A549 treated with Hydrocortisone at 1 μM for 4 hours (cell line): ENCODE measurements at places on chromosomes 7 and 10. TPM values are rescaled to one million over a fixed set of nuclear protein-coding genes. Genes with fewer than 3 reads are reported as not detected.

OPN1SW gene
- total RNA-seq = not detected in 5 replicates

ZNF804B gene
- not detected in 5 replicates for total RNA-seq

PLEKHS1 gene
- 0.06 to 0.09 TPM (median 0.07 TPM) in 4 of 5 replicates, not detected in the other for total RNA-seq

ASB10 gene
- not detected in 5 replicates for total RNA-seq

TLL2 gene
- total RNA-seq = 0.11 to 0.16 TPM (median 0.12 TPM) in 5 replicates

TFR2 gene
- 2.0 to 2.4 TPM (median 2.1 TPM) in 5 replicates for total RNA-seq

FGFR2 gene
- total RNA-seq = 0.28 to 0.60 TPM (median 0.43 TPM) in 5 replicates

ATP5F1C gene
- 271 to 334 TPM (median 292 TPM) in 5 replicates for total RNA-seq

ZFAND4 gene
- total RNA-seq = 4.2 to 5.3 TPM (median 4.5 TPM) in 5 replicates

SLC13A1 gene
- not detected in 5 replicates for total RNA-seq

SPDYE18 gene
- 0.15 to 0.24 TPM in 2 of 5 replicates, not detected in the others for total RNA-seq

ADCYAP1R1 gene
- total RNA-seq = 0.06 to 0.10 TPM in 2 of 5 replicates, not detected in the others

PAPOLB gene
- not detected in 5 replicates for total RNA-seq

TBC1D12 gene
- total RNA-seq = 5.4 to 6.8 TPM (median 5.7 TPM) in 5 replicates

CDHR3 gene
- total RNA-seq = 3.6 to 4.9 TPM (median 4.2 TPM) in 5 replicates

OR2A12 gene
- total RNA-seq = not detected in 5 replicates

AMZ1 gene
- 0.03 to 0.06 TPM (median 0.03 TPM) in 3 of 5 replicates, not detected in the others for total RNA-seq

GBX1 gene
- 0.10 to 0.17 TPM in 2 of 5 replicates, not detected in the others for total RNA-seq

MET gene
- total RNA-seq = 59.0 to 102 TPM (median 76.7 TPM) in 5 replicates

CHAT gene
- total RNA-seq = not detected in 5 replicates

GIMAP2 gene
- total RNA-seq = 0.08 to 0.15 TPM (median 0.09 TPM) in 3 of 5 replicates, not detected in the others

AKR1C8 gene
- total RNA-seq = not detected in 5 replicates

CYP3A7 gene
- not detected in 5 replicates for total RNA-seq

SRRM3 gene
- 8.8 to 12.6 TPM (median 11.1 TPM) in 5 replicates for total RNA-seq

SERPINE1 gene
- 1,637 to 2,046 TPM (median 1,903 TPM) in 5 replicates for total RNA-seq

SLC16A9 gene
- total RNA-seq = 0.08 to 0.13 TPM (median 0.12 TPM) in 5 replicates
